Stimulated activated CD8-positive, alpha-beta memory T cell treated with anti-CD3 and anti-CD28 coated beads, Interleukin-4, amount 100 ng/mL, for 1 hour (primary cell): ENCODE measurements at places on chromosomes 4 and X.

GRCh38 chr4:31045724-31046318 is 325.7 kb downstream of the PCDH7 start:
- no peak for DNase-seq

DNA sequence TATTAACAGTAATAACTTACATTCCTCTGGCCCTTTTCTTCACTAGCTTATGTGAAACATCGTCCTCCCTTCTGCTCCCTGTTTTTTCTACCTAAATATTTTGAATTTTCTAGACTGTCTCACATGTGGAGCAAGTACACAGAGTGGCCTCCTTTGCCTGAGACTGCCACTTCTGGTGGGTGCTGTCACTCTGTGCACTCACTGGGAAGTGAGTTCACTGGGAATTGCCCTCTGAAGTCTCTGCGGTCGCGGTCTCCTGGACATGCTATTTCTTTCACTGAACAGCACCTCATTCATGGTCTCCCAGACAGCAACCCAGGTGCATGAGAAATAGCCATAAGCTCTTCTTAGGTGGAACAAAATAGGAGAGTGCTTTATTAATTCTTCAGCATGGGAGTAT is 1179.7 kb upstream of the ADGRL3 start:
- DNase-seq = no peak

GRCh38 chr4:113020966-113021365 is 28.5 kb upstream of the ANK2 start:
- no peak for DNase-seq

DNA sequence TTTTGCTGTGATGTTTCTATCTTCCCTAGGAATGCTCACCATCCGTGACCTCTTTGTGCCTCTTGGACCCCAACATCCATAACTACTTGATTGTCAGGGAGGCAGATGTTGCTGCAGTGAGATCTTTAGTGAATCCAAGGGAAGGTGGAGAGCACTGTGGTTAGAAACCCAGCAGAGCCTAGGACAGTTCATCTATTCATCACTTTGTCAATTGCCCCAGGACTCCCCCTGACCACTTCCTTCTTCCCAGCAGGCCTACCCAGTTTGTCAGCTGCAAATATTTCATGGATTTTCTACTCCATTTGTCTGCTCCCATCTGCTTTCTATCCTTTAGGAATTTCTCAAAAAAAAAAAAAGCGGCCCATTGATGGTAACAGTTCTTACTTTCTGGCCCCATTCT is 942.8 kb downstream of the PCDH7 start:
- no peak for DNase-seq

GRCh38 chr4:177052211-177052934 is 257.3 kb upstream of the NEIL3 start:
- no peak for DNase-seq

DNA sequence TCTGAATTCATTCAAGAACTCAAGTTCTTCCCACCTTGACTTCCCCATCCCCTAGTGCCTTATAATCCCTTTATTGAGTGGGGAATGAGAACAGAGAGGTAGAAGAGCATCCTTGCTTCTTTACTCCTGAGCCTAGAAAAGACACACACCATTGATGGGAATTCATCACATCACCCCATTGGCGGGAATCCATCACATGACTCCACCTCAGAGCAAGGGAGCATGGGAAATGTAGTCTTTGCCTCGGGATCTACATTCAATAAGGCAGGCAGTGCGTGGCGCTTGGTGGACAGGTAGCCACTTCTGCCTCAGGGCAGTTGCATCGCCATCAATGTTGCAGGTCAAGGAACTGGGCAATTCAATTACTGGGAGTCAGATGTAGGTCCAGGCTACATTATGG is 50.7 kb downstream of the MXRA5 start:
- DNase-seq = no peak

DNA sequence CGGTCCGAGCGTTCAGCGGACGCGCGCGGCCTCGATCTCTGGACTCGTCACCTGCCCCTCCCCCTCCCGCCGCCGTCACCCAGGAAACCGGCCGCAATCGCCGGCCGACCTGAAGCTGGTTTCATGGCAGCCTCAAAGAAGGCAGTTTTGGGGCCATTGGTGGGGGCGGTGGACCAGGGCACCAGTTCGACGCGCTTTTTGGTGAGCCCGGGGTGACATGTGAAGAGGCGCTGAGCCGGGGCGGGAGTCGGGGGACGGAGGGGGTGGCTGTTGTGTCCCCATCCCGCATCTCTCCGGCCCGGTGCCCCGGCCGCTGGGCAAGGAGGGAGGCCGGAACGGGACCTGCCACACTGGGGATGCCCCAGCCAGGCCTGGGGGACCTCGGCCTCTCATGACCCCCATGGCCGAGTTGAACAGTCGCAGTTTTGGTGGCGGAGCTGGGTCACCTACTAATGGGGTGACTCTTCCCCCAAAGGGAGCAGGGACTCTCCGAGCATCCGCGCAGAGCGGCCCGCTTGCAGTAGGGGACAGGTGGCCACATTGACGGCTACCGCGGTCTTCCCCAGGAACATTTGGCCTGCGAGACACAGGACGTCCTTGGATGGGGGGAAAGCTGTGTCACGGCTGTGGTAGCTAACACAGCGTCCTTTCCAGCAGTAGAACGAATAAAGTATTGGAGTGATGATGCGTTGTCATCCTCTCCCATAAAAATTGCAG is at the start of gene GK:
Gene GK (plus strand): TSS at position 9 of the 717 bp plus-strand sequence. CDS start 115 bp downstream, at position 124.
- DNase-seq = no peak

DNA sequence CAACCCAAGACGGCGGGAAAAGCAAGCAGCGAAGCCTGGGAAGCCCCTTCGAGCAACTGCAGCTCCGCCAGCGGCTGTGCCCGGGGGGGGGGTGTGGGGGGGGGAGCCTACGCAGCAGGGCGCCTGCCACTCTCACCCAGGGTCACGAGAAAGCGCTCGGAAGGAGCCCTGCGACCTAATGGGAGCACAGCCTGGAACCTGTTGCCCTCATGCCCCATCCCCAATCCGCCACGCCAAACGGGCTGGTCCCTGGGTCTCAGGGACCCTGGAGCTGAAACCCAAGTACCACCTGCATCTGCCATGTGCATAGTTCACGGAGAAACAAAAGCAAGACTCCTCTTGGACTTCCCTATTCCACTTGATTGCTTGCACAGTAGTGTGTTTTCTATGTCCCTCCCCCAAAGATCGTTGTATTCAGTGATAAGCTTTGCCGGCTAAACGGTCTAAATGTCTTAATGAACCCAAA is 359 bp upstream of the GAB3 start:
- DNase-seq = no peak

- DNase-seq = no peak
Measured at GRCh38 chr4:143441678-143442077, 71.8 kb upstream of the SMARCA5 start.

GRCh38 chr4:149441338-149441737 is 374.3 kb downstream of the IQCM start:
- no peak for DNase-seq

DNA sequence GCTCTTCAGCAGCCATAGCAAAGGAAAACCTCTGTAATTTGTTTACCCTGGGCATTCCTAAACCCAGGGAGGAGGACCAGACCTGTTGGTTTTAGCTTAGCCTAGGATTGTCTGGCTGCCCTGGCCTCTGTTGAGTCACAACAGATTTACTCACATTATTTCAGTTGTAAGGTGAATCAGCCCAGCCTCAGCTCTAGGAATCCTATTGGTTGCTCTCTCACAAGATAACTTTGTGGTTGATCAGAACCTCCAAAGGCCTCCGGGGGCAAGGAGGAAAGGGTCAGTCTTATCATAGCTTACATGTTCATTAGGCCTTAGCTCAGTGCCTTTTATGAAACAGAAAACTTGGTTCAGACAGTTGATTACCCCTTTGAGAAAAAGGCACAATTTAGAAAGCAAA is 41.0 kb downstream of the PDK3 start:
- no peak for DNase-seq

GRCh38 chr4:173807347-173807746 is 277.3 kb upstream of the HAND2 start:
- DNase-seq = no peak

GRCh38 chr4:46980851-46981250 is 12.5 kb downstream of the GABRA4 start:
- no peak for DNase-seq

DNA sequence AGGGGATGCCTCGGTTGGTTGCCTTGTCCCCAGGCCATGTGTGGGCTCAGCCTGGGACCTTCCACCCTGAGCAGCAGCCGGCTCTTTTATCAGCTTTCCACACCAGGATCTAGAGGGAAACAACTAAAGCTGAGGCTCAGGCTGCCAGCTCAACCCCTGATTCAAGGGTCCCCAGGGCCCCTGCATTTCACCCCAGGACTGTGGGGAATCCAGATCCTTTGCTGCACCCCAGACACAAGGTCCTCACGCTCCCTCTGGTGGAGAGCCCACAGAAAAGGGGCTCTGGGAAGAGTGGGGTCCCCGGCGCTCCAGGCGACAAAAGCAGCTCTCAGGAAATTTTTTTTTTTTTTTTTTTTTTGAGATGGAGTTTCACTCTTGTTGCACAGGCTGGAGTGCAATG is 64.3 kb downstream of the ZFYVE28 start:
- no peak for DNase-seq

DNA sequence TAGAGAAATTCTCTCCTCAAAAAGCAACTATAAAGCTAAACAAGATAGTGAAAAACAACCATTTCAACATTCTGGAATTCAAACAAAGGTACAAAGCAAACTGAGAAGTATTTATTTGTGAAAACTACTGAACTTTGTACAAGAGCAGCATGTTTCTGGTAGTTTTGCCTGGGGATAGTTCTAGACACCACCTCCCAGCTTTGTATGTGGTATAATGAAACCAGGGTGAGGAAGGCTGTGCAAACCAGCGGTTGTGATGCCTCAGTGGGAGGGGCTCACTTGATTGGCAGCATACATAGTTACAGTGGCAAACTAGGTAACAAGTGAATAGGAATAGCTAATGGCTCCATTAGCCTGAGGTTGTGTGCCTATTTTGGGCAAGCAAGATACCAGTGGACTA is 18.6 kb upstream of the FRMD7 start:
- DNase-seq = no peak

GRCh38 chr4:40822420-40823166 is 72.8 kb downstream of the NSUN7 start:
- DNase-seq = no peak

- DNase-seq = no peak
Measured at GRCh38 chr4:134024251-134024650, 177.3 kb downstream of the PABPC4L start.

GRCh38 chr4:120633810-120634209 is 288.7 kb downstream of the PRDM5 start:
- no peak for DNase-seq

GRCh38 chr4:85869181-85869580 is 394.2 kb downstream of the ARHGAP24 start:
- DNase-seq = no peak

DNA sequence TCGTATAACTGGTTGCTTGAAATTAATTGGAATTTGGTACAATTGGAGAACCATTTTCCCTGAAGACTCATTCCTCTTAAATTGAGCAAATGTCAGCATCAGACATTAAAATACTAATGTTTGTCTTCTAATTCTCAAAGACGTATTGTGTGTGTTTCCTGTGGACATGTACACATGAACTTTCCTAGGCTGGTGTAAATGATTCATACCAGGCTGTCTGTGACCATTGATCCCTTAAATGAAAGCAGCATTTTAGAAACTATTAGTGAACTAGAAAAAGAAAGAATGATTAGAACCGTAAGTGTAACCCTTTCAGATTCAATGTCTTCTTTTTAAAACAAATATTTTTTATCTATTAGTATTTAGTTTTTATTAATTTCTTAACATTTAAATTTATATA is 332.9 kb downstream of the PPP3CA start:
- no peak for DNase-seq

GRCh38 chr4:7105276-7105675 is 37.4 kb upstream of the GRPEL1 start:
- no peak for DNase-seq

DNA sequence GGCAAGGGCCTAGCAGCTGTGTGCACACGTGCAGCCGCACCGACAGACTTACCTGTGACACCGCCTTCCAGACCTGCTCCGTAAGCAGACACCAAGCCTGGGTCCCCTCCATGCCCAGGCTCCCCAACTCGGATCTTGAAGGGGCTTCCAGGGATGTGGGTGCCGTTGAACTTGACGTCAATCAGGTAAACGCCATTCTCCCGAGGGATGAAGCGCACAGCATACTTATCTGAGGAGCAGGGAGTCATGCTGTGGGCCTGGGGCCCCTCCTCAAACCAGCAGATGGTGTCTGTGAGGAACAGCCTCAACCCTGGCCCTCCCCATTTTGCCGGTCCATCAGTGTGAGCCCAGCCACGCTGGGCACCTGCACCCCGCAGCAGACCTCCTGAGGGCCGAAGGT is 24.5 kb downstream of the FLNA start:
- no peak for DNase-seq

- no peak for DNase-seq
Measured at GRCh38 chrX:119374736-119375135, 24.4 kb upstream of the SLC25A43 start.

DNA sequence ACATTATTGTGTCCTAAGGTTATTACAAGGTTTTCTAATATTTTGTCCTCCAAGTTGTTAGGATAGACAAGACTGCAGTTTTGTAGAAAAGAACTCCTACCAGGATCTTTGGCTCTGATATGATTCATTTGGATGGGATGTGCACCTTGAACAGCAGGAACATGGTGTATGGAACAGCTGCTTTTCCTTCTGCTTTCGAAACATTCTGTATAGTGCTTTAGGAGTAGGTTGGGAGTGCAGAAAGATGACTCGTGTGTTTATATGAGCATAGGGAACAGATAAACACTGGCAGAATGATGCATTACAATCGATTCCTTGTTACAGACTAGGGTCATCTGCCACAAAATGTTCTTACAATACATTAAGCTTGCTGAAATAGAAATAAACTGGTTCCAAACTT is 790.1 kb downstream of the DMD start:
- no peak for DNase-seq

DNA sequence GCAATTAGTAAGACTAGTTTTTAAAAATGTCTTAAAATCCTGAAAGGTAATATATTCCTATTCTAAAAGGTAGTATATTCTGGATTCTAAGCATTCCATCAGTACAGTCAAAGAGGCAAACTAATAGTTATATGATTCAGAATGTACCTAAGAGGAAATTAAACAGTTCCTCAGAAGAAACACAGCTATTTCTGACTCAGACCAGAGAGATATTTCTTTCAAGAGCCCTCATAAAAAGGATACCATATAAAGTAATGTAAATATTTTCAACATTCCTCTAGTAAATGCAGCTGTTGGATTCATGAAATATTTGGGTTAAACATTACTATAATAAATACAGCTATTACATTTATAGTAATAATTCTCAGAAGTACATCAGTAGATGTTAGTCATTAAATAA is 358.3 kb downstream of the MAGEB5 start:
- DNase-seq = no peak

- DNase-seq = no peak
Measured at GRCh38 chr4:89878611-89879010, 16.0 kb upstream of the MMRN1 start.

- no peak for DNase-seq
Measured at GRCh38 chr4:112279025-112279881, 6.5 kb downstream of the TIFA start.

GRCh38 chr4:165873298-165874071 is 448 bp downstream of the TLL1 start:
- DNase-seq = no peak

GRCh38 chrX:68304602-68305001 is 128.7 kb downstream of the OPHN1 start:
- no peak for DNase-seq

GRCh38 chrX:153685156-153685536 is 2.6 kb upstream of the SLC6A8 start:
- no peak for DNase-seq

- DNase-seq = no peak
Measured at GRCh38 chr4:69098470-69098869, 2.2 kb downstream of the UGT2B7 start.
